ENCODE measurements at places on chromosomes 1 and 21. TPM values are rescaled to one million over a fixed set of nuclear protein-coding genes. Genes with fewer than 3 reads are reported as not detected.
A peak's percentile ranks its signal among the peaks of the same experiment; 100 is the strongest.

DNA sequence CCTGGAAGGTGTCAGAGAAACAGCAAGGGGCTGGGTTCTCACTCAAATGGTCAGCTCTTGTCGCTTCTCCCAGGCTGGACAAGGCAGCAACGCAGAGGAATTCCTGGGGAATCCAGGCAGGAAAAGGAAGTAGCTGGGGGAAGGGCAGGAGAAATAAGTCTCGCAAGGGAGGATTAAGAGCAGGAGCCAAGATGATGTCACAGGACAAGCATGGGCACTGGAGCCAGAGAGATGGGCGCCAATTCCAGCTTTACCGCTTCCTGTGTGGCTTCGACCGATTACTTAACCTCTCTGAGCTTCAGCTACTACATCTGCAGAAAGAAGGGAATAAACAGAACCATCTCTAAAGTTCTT lies 70.5 kb downstream of the SSBP3 start:
- peak; percentile 90 for DNase-seq

GRCh38 chr1:244106176-244106575 lies 55.1 kb downstream of the ZBTB18 start:
- DNase-seq = no peak

Gene MROH7
- total RNA-seq = not detected

Gene NCMAP
- not detected for total RNA-seq

Gene FAM151A
- not detected for total RNA-seq

Measured in astrocyte (in vitro differentiated cells and primary cell).